ENCODE measurements at places on chromosomes 4 and X. TPM values are rescaled to one million over a fixed set of nuclear protein-coding genes. Genes with fewer than 3 reads are reported as not detected.

The RAB33A gene
- 3.2 TPM for total RNA-seq

The GYPE gene
- 1.3 TPM for total RNA-seq

The NEXMIF gene
- total RNA-seq, result 0.02 TPM

The ANXA10 gene
- not detected for total RNA-seq

The SHOX gene
- not detected for total RNA-seq

The NAA11 gene
- not detected for total RNA-seq

The SUPT20HL2 gene
- total RNA-seq, result not detected

The CITED1 gene
- total RNA-seq, result not detected

The CXXC4 gene
- total RNA-seq, result 2.1 TPM
